ENCODE measurements at places on chromosomes 2 and 18.

DNA sequence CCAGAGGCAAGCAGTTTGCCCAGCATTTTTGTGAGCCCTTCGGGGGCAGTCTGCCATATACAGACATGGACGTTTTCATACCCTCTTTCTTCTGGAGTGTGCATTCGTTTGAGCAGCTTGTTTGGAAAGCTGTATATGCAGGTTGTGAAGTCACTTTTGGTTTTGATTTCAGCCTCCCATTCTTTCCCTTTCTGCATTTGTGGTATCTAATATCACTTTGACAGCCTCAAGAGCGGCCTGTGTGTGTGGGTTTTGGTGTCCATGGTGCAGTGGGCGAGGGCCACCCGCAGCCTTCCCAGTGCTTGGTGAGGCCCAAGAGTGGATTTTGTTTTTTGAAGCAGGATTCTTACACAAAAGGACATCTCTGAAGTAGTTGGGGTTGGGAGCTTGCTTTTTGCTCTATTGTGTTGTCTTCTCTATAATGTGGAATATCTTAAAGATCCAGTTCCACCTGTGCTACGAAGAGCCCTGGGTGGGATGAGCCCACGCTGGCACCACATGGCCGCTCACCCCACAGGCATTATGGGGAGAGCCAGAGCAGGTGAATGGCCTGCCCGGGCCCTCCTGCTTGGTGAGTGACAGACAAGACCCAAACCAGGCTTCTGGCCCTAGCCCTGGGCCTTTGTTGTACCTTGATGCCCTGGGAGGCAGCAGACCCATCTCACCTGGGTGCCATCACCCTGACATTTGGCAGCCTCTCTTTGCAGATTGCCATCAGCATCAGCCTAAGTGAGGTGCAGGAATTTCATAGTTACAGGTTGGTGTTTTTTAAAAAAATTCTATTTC is 29.5 kb downstream of the INPP4A start:
- DNase-seq, result no peak

DNA sequence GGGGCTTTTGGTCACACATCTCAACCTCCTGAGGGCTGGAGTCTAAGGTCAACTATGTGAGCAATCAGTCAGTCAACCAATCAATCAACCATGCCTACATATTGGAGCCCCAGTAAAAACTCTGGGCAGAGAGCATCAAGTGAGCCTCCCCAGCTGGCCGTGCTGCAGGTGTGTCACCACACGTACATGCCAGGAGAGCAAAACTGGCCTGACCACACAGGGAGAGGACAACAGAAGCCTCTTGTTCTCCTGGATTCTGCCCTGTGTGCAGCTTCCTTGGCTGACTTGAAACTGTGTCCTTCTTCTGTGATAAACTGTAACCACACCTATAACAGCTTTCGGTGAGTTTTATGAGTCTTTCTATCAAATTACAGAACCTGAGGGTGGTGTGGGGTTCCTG is 25.9 kb downstream of the GPR35 start:
- DNase-seq, result no peak

GRCh38 chr2:85042330-85042729 is 71.4 kb downstream of the KCMF1 start:
- DNase-seq, result no peak

DNA sequence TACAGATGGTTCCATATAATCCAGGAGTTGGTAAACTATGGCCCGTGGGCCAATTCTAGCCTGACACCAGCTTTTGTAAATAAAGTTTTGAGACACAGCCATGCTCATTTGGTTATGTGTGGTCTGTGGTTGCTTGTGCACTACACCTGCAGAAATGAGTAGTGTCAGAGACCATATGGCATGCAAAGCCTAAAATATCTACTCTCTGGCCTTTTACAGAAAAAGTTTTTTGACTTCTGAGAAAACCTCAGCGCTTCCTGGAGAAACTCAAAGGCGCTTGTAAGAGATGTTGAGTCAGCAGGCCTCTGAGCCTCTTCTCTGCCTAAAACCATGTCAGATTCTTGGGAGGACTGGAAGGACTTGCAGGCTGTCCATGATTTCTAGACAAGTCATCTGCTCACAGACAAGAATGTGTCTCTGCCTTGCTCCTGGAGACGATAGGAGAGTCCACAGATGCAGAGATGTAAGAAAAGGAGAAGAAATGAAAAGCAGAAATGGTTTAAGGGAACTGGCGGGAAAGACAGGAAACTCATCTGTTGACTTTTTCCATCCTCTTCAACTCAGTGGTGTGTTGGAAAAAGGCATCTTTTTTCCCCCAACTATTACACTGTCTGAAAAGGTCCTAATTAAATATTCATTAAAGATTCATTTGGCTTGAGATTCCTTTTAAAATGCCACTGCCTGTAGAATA is 5.2 kb downstream of the TTC39C start:
- peak; percentile 30 for DNase-seq

DNA sequence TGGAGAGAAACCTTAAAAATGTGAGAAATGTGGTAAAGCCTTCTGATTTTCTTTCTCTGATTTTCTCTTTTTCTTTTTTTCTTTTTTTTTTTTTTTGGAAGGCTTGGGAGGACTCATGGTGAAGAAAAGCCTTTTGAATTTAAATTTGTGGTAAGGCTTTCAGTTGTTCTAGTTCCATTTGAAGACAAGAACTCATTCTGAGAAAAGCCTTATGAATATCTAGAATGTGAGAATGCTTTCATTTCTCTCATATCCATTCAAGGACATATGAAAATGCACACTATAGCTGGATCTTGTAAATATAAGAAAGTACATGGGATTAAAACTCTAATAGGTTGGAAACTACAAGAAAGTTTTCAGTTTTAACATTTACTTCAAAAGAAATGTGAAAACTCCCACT is 1045.2 kb upstream of the NRXN1 start:
- DNase-seq, result no peak

DNA sequence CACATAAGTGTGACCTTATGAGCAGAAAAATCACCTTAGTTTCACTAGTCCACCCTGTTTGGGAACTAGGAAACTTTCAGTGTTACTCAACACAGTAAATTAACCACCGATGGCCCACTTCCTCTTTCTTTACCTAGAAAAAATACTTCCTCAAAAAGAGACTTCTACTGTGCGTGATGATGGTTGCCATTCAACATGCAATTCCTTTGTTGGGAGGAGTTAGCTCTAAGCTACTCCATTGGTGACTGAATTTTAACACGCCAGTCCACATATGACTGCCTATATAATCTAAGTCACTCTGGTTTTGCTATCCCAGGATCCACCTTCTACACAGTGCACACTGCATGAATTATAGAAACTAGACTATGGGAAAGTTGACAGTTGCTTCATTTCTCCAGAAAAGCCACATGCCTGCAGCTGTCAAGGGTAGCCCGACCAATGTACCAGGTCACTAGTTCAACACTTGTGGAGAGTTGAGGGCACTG is 47.8 kb upstream of the REG3G start:
- DNase-seq, result no peak

- no peak for DNase-seq
Measured at GRCh38 chr18:73688161-73688560, 459.5 kb downstream of the FBXO15 start.
